Midbrain (tissue), 1 donor: ENCODE measurements at places on chromosomes 11 and 22.

DNA sequence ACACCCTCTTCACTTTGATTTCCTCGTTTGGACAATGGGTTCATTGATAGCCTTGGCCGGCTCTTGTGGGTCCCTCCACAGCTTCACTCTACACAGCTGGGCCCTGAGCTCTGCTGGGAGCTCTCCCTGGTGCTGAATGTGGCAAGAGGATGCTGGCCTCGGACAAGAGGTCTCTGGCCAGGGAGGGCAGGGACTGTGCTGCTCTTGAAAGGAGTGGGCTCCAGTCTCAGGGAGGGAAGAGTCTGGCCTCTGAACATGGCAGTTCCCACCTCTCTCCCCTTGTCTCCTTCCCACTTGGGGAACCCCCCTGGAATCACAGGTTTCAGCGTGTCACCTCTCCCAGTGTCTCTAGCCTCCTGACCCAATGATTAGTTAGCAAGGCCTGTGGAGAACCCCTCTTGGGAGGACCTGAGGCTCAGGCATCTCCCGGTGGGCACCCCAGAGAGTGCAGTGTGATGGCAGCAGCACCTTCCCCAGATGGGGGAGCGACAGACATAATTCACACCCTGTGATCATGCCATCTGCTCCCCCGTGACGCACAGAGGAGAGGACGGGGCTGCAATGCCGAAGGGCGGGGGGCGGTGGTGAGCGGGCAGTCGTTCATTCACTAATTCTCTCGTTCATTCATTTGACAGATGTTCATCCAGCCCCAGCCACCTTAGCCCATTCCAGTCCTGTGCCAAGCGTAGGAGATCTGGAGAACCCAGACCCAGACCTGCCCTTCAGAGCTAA lies 2.8 kb upstream of the CABP7 start:
- peak; percentile 87 for DNase-seq

GRCh38 chr11:62688491-62688890 lies 839 bp downstream of the LRRN4CL start:
- DNase-seq, result no peak

DNA sequence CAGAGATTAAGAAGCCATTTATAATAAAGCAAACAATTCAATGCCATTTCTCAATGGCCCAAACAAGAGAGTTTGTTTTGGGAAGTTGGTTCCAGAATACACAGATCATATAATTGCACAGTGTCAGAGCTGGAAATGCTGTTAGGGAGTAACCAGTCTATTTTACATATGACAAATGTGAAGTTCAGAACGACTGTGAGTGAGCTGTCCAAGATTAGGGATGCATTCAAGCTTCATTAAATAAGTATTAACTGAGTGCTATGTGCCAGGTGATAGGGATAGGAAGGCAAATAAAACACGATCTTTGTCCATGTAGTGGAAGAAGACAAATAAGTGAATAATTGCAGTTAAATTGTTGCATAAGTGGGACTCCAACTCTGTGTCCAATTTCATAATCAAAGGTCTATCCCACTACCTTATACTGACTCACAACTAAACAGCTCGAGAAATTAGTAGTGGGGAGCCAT lies 33.1 kb upstream of the PICALM start:
- no peak for DNase-seq

GRCh38 chr11:78038697-78039313 lies 15.7 kb upstream of the KCTD14 start:
- DNase-seq, result no peak
